Stimulated activated CD4-positive, alpha-beta T cell treated with anti-CD3 and anti-CD28 coated beads, Interleukin-1b, Interleukin-23, amount 100 ng/mL, for 1 hour (primary cell): ENCODE measurements at places on chromosomes 7 and 10.

- DNase-seq = no peak
Measured at GRCh38 chr10:69410487-69410886, 6.2 kb downstream of the TACR2 start.

GRCh38 chr7:528451-528850 is 8.8 kb upstream of the PDGFA start:
- no peak for DNase-seq

GRCh38 chr10:8437896-8438295 is 383.4 kb downstream of the GATA3 start:
- DNase-seq = no peak

DNA sequence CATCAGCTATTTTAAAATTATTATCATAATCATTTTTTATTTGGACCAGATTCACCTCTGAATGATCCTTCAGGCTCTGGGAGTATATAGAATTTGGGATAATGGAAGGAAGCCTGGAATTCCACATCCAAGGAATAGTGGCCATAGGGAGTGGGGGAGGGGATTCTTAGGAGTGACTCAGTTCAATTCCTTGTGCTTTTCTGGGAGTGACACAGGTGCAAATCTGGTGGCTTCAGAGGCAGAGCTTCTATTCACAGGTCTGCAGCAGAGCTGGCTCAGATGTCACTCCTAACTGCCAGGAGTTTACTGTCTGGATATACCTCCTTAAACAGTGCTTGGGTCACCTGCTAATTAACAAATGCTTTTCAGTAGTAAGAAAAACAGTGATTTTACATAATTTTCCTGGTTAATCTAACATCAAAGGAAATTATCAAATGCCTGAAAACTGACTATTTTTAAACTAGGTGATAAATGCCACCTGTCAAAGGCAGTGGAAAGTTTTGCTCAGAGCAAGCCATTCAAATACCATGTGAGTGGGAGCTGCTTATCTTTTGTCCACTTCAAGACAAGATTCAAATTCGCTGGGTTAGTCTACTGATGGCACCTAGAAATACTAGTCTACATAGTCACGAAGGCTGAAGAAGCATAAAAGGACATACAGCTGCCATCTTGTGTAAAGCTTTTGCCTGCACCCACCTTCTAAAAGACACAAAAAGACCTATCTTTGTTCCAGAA is 106.7 kb upstream of the LAMB4 start:
- DNase-seq = no peak

DNA sequence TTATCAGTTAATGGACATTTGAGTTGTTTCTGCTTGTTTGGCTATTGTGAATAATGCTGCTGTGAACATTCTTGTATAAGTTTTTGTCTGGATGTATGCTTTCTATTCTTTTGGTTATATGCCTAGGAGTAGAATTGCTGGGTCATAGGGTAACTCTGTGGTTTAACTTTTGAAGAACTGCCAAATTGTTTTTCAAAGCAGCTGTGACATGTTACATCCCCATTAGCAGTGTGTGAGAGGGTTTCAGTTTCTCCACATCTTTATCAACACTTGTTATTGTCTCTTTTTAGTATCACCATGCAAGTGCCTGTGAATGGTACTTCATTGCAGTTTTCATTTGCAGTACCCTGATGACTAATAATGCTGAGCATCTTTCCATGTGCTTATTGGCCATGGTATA is 2.1 kb upstream of the NDUFB8 start:
- no peak for DNase-seq

GRCh38 chr10:89589101-89589720 is 53.8 kb upstream of the SLC16A12 start:
- DNase-seq = no peak

- DNase-seq = no peak
Measured at GRCh38 chr7:36473454-36474282, 84.0 kb downstream of the ANLN start.

- DNase-seq = no peak
Measured at GRCh38 chr10:111967547-111967946, 216.0 kb downstream of the GPAM start.

DNA sequence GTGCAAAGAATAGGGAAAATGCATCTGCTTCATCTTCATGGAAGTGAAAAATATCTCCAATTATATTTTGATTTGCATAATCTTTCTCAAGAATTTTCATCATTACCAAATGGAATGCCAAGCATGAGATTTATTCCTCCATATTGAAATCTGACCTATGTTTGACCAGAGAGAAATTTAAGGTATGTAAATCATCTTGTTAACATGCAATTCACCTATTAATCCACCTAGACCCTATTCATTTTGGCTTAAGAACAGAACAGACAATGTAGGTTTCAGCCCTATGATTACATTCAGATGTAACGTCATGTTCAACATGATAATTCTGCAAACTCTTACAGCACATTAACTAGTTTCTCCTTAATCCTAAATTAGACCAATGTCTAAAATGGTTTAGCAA is 30.8 kb upstream of the TMEM140 start:
- no peak for DNase-seq

GRCh38 chr7:8260871-8261694 is 884 bp downstream of the ICA1 start:
- DNase-seq = no peak

- DNase-seq = no peak
Measured at GRCh38 chr10:71225291-71226058, 13.1 kb downstream of the UNC5B start.

- DNase-seq = no peak
Measured at GRCh38 chr10:43204042-43204942, 62.6 kb downstream of the RASGEF1A start.

- DNase-seq = no peak
Measured at GRCh38 chr10:102465466-102465865, 14.1 kb upstream of the C10orf95 start.

DNA sequence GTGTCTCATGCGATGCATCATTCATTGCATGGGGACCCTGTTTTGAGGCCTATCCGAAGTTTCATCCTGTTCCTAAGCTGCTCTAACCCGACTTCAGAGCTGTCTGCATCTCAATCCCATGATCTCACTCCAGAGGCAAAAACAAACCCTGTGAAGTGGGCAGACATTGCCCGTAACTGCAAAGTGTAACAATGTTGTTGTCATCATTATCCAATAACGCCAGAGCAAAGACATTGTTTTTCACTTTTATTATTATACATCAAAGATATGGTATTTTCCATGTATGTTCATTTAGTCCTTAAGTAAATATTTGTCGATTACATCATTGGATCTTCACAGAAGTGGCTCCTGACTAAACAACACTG is 246.7 kb downstream of the KLF6 start:
- DNase-seq = no peak

- DNase-seq = no peak
Measured at GRCh38 chr7:138776166-138776833, 21.5 kb upstream of the TMEM213 start.

DNA sequence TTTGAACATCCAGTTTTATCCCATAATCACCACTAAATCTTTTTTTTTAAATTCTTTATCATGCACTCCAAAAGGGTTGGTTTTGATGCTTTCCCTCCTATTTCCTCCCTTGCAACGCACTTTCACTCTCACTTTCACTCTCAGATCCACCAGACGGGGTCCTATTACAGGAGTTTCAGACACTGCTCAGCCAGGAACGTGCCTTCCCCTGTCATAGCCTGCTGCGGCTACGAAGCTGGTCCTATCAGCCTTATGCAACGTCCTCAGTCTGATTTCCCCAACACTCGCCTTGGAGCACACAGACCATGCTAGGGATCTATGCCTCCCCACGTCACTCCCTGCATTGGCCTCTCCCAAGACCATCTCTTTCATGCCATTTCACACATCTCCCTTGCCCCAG is 23.4 kb downstream of the ZPBP start:
- DNase-seq = no peak

DNA sequence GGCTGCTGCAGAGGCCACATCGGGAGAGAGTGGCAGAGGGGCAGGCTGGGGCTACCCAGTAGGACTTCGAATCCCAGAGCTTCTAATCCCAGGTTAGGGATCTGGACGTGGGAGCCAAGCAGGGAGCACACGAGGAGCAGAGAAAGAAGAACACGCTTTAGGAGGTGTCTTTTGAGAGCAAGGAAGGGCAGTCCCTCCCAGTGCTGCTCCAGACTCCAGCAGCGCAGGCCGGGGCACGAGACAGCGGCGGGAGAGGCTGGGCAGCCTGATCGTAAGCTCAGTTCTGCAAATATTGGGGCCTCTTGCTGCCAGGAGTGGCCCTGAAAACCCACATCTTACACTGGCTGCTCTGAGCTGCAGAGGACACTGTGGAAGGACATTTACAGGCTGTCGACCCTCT is 75.9 kb downstream of the HIPK2 start:
- no peak for DNase-seq

- DNase-seq = no peak
Measured at GRCh38 chr7:75727881-75728593, 10.7 kb downstream of the HIP1 start.

DNA sequence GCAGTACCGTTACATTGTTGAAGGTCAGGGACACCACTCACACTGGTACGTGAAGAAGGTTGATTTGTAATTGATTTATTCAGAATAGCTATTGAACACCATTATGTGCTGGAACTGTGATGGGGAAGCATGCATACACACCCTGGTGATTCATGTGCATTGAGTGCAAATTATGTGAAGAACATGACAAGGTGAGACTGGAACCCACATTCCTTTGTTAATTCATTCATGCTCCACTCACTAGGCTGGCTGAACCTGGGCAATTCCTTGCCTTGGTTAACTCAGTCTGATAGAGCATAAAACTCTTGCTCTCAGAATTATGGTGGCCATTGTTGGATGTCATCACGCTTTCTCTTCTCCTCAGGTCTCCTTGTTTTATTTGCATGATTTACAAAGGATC is 67.3 kb upstream of the TPK1 start:
- DNase-seq = no peak

DNA sequence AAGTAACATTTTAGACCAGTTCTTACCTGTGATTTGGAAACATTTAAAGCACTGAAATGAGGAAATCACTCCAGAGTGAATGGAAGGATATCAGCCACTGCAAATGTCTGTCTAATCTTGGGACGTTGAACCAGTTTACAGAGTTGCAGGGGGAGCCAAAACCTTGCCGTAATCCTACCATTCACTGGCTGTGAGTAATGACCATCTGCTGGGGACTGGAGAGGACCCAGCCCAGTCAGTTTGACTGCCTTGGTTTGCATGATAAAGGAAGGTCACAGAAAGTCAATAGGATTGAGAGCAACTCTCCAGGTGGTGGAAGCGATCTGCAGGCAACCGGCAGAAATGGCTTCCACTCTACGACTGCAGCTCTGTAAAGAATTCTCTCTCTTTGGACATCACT is 167.2 kb downstream of the AKR1D1 start:
- no peak for DNase-seq

GRCh38 chr7:66353547-66353946 is 148.4 kb downstream of the TPST1 start:
- no peak for DNase-seq

GRCh38 chr7:40470091-40470592 is 335.3 kb downstream of the SUGCT start:
- DNase-seq = no peak

DNA sequence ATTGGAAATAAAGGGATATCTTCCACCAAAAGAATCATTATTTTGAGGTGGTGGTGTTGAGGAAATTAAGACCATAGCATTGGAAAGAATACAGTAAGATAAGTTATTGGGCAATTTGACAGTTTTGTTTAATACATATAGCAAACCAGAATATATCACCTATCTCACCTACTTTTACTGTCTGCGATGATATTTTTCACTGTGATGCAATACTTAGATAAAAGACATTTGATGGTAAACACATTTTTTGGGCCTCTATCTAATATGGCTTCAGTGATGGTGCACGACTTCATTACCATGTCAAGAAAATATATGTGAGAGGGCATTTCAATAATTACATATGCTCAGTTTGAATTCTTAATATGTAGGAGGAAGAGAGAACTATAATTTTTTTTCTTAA is 93.7 kb upstream of the MAGI2 start:
- DNase-seq = no peak

- DNase-seq = no peak
Measured at GRCh38 chr10:70956029-70956759, 67.8 kb upstream of the PCBD1 start.

GRCh38 chr10:132652446-132652845 is 114.9 kb downstream of the INPP5A start:
- DNase-seq = no peak

DNA sequence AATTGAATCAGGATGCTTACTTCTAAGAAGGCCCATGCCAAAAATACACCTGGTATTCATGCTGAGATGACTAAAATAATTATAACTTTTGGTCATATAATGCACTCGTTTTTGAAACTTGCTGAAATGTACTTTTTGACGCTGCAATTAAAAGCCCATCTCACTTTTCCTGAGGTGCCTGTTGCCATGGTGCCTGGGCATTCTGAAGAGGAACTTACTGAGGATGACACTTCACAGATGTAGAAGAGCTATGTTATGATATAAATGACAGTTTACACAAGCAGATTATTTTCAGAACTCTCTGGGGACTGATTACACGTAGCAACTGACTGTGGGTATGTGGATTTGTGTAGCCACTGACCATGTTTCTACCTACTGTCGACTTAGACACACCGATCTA is 182.4 kb downstream of the TPK1 start:
- DNase-seq = no peak

DNA sequence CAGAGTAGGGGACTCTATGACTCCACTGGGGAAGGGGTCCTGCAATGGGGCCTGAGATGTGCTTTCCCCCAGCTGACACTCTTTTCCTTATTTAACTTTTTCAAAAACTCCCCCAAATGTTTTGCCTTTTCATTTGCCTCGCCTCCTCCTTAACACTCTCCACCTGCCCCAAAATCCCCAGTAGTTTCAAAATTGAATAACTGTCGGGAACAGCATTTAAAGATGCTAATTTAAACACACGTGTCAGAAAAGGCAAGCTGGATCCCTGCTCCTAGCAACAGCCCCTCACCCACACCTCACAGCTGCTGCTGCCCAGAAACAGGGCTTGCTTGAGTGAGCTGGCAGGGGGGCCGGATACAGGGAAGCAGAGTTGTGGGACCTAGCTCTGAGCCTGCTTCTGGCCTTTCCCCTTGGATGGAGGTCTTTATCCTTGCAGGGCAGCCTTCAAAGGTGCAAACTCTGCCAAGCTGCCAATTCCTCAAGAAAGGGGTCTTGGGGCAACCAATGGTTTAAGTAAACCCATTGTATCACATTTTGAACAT is 115.3 kb downstream of the KCNMA1 start:
- no peak for DNase-seq

- no peak for DNase-seq
Measured at GRCh38 chr10:21526860-21527597, 1.5 kb upstream of the SKIDA1 start.

DNA sequence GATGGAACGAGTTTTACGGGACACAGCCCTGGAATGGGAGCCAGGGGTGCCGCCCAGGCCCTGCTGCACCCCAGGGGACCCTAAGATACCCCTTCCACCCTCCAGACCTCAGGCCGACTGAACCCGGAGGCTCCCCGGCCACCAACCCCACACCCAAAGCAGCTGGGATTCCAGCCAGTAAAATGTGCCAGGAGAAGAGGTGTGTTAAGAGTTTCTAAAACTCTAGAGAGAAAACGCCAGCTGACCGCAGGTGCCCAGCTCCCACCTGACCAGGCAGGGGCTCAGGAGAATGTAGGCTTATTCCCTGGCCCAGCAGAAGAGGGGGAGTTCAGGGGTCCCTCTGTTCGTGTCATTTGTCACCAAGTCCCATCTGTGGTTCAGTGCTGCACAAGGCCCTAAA is 17.5 kb downstream of the NUDT1 start:
- DNase-seq = no peak
